ENCODE measurements at places on chromosomes 11 and 22. TPM values are rescaled to one million over a fixed set of nuclear protein-coding genes. Genes with fewer than 3 reads are reported as not detected.

GRCh38 chr11:126408901-126409619 lies 53.6 kb downstream of the ST3GAL4 start:
- no peak for DNase-seq

DNA sequence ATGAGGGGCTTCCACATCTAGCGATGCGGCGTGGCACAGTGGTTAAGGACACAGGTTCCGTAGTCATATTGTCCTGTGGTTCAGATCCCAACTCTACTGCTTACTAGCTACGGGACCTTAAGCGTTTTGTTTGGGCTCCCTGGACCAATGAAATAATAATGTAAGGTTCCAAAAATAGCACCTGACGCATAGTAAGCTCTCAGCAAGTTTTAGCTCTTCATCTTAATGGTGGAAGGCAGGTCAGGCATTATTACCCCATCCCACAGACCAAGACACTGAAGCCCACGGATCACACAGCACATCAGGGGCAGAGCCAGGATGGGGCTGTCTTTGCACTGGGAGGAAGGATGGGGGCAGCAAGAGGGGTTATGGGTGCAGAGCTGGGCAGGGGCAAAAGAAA lies 13.0 kb downstream of the DNAJB13 start:
- DNase-seq: no peak

- no peak for DNase-seq
Measured at GRCh38 chr11:66886671-66887221, 29.9 kb downstream of the LRFN4 start.

DNA sequence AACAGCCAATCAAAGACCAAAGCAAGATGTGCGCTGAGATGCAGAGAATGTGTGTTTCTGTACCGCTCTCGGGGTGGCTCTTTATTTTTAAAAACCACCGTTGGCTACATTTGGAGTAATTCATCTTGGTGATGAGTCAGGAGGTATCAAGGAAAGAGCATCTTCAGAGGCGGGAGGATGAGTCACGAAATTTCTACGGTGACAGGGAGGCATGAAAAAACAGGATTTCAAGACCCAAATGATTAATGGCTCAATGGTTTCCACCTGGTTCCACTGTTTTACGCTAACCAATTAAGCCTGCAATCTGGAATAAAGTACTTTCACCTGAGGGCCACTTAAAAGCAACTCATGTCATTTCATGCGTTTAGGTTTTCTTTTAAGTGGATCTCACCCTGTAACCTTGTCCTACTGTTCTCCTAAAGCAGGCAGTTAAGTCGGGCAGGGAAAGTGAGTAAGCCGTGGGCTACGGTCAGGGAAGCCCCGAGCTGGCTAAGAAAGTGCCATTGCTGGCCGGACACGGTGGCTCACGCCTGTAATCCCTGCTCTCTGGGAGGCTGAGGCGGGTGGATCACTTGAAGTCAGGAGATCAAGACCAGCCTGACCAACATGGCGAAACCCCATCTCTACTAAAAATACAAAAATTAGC lies 74.6 kb downstream of the CELSR1 start:
- DNase-seq: no peak

GRCh38 chr22:34038801-34039555 lies 118.7 kb upstream of the LARGE1 start:
- no peak for DNase-seq

Gene CLDN5
- total RNA-seq: 11.1 TPM

Gene THAP7
- 12.7 TPM for total RNA-seq

GRCh38 chr22:45131749-45132148 lies 32.0 kb upstream of the NUP50 start:
- DNase-seq: peak; percentile 62

GRCh38 chr11:59285716-59286260 lies 72.9 kb upstream of the OR5AN1 start:
- no peak for DNase-seq

DNA sequence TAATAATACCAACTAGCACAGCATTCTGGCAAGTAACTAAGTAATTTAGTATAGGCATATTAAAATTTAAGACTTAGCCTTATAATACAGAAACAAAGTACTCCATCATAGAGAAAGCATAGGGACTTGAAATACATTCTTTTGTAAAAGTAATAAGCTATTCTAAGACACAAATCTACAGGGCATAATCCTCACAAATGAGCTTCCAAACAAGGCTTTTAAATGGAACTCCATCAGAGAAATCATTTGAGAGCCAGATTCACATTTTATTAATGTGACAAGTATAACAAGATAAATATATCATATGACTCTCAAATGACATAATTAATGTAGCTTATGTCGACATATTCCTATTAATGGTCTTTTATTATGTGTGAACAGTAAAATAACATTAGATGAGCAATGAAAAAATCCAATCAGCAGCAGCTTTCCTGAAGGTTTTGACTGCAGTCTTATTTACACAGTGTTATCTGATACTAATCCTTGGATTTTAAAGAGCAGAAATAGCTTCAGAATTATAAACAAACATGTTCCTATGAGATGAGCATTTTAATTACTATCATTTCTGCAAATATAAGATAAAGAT lies 241.4 kb downstream of the TTC28 start:
- no peak for DNase-seq

Gene OR4C13
- not detected for total RNA-seq

DNA sequence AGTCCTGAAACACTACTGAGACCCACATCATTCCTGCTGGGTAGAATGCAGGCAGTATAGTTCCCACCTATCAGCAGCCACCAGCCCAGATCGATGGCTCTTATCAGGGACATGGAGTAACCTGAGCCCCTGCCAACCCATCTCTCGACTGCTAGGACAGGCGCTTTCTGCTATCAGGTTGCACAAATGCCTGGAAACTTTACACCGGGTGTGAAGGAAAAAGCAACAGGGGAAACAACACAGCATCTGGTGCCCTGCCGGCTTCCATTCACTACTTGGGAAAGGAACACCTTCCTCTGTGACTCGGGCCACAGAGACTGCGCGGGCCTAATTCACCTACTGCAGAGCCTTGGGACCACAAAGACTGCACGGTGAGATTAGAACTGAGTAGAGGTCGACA lies 18.5 kb downstream of the RBFOX2 start:
- DNase-seq: peak; percentile 84

Gene CCDC88B
- 5.8 TPM for total RNA-seq

DNA sequence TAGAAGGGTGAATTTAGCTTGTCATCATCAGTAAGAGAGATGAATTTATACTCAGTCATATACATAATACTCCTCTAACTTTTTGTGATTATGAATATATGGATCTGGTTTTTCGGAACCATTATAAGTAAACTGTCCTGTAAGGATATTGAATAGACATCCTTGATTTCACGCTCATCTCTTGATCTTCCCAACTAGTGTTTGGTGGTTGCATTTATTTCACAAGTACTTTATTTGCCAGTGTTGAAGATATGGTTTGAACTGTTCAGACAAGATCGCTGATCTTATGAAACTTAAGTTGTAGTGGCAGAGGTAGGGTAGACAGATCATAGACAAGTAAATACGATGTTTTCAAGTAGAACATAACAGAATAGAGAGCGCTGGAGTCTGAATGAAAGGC lies 3.0 kb downstream of the FBXO7 start:
- no peak for DNase-seq

Gene TRIM51
- not detected for total RNA-seq

- DNase-seq: peak; percentile 89
Measured at GRCh38 chr22:29306835-29307595, 565 bp downstream of the GAS2L1 start.

DNA sequence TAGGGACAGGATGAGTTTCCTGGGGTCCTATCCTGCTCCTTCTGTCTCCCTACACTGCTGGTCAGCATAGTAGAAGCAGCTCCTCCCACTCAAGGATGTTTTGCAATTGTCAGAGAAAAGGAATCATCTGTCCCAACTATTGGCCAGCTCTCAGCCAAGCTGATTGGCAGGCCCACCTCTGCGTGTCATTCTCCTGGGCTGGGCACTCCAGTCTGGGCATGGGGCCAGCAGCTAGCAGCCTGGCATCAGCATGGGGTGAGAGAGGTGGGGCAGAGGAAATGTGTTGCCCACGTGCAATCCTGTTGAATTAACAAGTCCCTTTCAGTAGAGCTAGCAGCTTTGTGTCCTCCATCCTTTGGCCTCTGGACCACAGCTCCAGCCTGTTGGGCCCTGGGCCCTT lies 14.1 kb downstream of the ANKK1 start:
- DNase-seq: no peak

- DNase-seq: peak; percentile 39
Measured at GRCh38 chr11:73269459-73270015, 2.6 kb upstream of the P2RY6 start.

- no peak for DNase-seq
Measured at GRCh38 chr11:46210133-46210636, 67.3 kb upstream of the CREB3L1 start.

DNA sequence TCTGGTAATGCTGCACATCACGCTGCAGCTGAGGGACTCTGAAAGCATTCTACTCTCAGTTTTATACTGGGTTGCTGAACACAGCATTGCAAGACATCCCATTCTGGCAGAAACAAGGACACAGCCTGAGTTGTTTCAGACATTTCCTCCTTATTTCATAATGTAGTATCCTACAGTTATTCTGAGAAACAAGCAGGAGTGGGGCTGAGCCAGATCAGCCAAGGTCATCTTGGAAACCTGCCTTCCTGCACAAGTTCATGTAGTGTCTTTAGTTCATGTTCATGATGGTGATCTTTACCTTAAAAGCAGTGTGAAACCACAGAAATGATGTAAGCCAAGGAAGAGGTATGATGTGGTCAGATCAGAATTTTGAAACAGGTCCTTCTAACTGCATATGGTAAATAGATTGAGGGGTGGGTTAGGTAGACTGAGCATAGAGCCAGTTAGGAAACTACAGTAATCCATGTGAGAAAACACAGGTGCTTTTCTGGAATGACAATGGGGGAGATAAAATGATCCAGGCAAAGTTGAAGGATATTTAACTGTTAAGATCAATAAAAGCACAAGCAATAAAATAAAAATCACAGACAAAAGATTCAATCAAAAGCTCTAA lies 1686.8 kb downstream of the LRRC4C start:
- DNase-seq: no peak

DNA sequence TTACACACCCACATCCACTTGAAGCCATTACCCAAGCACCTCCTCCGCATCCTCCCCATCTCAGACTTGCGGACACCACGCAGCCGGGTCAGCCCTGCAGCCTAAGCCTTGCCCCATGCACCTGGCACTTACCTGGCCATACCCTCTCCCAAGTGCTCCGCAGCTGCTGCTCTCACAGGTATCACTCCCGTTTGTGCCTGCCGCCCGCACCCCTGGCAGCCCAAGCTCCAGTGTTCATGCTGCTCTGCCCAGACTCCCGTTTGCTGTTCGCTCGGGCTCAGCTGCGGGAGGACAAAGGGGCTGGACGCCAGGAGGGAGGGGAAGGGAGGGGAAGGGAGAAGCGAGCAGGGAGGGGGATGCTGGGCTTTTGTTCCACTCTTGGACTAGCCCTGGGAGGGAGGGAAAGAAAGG lies at the start of gene KLHL35:
TSS of gene KLHL35 (minus strand) at position 293 of the 411 bp plus-strand sequence. CDS start 2,574 bp downstream, outside the sequence.
- no peak for DNase-seq

GRCh38 chr11:47348859-47349258 lies 3.6 kb downstream of the MYBPC3 start:
- DNase-seq: peak; percentile 44

- no peak for DNase-seq
Measured at GRCh38 chr22:39995393-39996252, 869 bp downstream of the FAM83F start.

DNA sequence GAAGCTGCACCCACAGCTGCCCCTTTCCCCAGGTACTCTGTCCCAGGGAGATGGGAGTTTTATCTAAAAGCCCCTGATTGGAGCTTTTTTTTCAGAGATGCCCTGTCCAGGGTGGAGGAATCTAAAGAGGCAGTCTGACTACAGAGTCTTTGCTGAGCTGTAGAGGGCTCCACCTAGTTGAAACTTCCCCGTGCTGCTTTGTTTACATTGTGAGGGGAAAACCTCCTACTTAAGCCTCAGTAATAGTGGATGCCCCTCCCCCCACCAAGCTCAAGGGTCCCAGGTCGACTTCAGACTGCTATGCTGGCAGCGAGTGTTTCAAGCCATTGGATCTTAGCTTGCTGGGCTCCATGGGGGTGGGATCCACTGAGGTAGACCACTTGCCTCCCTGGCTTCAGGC lies 470.1 kb upstream of the LARGE1 start:
- no peak for DNase-seq

Gene TMEM179B
- total RNA-seq: 29.0 TPM

DNA sequence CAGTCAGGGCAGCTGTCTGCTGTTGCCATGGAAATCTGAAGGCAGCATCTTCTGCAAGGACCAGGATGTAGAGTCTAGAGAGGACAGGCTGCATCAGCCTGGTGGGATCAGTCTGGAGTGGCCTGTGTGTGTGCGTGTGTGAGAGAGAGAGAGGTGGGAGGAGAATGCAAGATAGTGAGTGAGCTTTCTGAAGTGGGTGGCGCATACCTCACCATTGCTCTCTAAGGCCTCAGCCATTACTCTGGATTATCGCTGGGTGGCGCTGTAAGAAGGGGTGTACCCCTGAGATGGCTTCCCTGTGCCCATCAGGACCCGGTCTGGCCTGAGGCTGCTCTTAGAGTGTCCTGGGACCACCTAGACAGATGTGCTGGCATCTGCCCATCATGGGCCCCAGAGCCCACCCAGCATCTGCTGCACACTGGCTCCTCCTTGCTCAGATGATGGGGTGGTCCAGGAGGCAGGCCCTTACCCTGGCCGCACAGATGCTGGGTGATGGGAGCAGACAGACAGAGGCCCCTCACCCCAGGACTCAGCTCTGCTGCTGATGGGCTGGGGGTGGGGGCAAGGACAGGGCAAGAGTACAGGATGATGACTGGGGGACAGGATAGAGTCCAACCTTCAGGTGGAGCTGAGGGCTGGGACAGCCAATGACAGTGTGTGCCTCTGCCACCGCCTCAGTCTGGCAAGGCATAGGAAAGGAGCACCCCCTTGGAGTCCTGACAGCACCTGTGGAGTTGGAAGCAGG lies 25.7 kb upstream of the TUB start:
- DNase-seq: no peak
